ENCODE measurements at places on chromosomes 2 and 18.

GRCh38 chr2:54411801-54412354 lies 44.2 kb upstream of the SPTBN1 start:
- no peak for DNase-seq

DNA sequence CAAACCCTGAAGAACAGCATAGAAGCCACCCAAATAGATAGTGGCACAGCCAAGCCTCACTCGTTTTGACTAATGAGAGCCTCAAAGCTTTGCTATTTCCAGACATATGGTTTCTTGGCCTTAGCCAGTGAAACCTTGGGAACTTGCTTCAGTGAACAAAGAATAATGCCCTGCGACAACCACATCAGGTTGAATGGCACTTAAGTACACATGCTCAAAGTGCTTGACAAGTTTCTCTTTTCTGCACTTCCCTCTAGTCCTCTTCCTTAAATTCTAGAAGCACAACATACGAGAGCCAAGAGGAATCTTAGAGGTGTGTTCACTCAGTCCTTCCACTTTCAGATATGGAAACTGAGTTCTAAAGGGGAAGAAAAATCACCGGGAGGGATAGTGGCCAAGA lies 258.3 kb downstream of the HAUS1 start:
- no peak for DNase-seq

DNA sequence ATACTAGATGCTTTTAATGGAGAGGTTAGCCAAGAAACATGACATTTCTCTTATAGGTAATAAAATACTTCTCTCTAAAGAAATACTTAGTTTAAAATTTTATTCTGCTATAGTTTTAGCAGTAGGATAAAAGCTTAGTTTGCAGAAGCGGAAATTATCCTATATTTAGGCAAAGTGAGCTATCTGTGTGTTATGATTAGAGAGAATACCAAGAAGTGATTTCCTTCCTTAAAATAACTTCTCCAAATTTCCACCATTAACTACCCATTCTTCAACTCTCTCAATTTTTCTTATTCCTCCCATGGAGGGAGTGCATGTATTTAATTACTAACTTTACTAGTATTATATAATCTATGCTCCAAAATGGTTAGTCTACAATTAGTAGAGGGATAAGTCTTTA lies 15.8 kb upstream of the IL1RL1 start:
- no peak for DNase-seq

- no peak for DNase-seq
Measured at GRCh38 chr18:79631761-79632446, 47.7 kb upstream of the CTDP1 start.

DNA sequence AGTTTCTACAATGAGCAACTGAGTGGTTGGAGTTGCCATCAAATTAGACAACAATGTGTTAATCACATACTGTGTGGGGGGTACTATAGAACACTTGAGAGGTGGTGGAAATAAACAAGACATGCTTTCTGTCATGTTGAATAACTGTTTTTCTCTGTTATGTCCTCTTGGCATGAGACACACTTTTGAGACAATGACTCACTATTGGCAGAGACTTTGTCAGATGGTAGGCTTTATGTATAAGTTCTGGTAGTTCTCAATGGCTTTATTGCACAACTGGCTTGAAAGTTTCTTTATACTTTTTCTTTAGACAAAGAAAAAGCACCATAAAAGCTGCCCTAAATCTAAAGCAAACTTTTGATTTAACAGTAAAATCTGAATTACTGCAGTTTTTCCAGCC lies 578.7 kb downstream of the ADCYAP1 start:
- DNase-seq: no peak

DNA sequence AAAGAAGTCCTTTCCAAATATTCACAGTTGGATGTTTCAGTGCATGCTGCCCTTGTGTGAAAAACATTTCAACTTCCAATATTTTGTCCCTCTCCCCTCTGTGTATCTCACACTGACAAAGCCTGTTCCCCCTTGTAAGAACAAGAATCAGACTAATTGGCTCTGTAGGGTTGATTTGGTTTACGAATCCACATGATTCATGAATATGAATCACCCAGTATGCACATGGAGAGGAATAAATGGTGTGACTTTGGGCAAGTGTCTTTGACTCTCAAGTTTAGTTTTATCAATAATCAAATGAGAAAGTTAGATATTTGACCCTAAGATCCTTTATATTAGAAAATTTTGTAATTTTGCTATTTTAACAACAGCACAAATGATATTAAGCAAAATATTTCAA lies 9.3 kb upstream of the CDH20 start:
- no peak for DNase-seq

DNA sequence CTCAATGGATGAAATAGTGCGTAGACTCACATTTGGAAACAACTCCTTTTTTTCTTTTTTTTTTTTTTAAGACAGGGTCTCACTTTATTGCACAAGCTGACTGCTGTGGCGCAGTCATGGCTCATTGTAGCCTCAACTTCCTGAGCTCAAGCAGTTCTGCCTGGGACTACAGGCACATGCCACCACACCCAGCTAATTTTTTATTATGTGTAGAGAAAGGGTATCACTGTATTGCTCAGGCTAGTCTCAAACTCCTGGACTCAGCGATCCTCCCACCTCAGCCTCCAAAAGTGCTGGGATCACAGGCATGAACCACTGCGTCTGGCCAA lies 17.4 kb downstream of the HAT1 start:
- DNase-seq: no peak

GRCh38 chr18:23099621-23100020 lies 35.7 kb upstream of the CABLES1 start:
- no peak for DNase-seq

DNA sequence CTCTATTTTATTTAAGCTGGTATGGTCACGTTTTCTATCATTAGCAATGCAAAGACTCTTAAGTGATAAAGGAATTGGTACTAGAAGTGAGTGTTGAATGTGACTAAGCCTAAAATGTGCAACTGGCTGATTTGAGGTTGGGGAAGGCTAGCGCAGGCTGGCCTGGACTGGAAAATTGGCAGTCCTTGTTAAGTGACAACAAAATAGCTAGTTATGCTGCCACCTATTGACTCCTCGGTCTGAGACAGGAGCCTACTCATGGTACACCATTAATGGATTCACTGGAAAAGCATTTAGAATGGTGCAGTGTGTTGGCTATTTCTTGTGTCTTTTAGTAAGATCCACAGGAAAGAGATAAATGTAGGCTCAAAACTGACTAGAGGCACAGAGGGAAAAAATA lies 5.7 kb upstream of the WIPF1 start:
- peak; percentile 50 for DNase-seq

- no peak for DNase-seq
Measured at GRCh38 chr18:46705521-46705920, 48.5 kb upstream of the LOXHD1 start.

DNA sequence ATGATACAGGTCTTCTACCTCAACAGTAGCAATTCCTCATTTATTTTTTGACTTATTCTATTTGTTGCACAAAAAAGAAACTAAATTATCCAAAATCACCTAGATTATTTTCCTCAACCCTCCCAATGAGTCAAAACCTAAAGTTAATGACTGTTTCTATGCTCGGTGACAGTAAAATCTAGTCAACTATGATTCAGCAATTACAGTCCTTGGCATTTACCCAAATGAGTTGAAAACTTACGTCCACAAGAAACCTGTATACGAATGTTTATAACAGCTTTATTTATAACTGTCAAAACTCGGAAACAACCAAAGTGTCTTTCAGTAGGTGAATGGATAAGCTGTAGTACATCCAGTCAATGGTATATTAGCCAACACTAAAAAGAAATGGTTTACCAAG lies 439.3 kb downstream of the CBLN2 start:
- no peak for DNase-seq

DNA sequence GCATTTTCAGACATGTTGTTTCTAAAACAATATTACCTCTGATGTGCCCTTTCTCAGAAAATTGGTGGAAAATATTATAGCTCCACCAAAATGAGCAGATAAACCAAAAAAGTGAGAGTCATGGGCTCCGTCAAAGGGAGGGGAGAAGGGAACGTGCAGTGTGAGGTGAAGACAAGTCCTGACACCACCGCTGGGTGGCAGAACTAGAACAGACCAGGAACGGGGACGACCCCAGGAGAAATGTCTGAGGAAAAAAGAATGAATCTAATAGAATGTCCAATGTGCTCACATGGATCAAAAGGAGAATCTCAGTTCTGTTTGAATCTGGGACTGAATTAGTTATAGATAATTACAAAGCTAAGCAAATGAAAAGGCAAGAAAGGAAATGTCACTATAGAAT lies 22.6 kb upstream of the BCL2 start:
- DNase-seq: no peak

GRCh38 chr2:71078624-71079023 lies 10.2 kb downstream of the NAGK start:
- no peak for DNase-seq

- DNase-seq: no peak
Measured at GRCh38 chr18:80166240-80166639, 57.2 kb downstream of the ADNP2 start.

DNA sequence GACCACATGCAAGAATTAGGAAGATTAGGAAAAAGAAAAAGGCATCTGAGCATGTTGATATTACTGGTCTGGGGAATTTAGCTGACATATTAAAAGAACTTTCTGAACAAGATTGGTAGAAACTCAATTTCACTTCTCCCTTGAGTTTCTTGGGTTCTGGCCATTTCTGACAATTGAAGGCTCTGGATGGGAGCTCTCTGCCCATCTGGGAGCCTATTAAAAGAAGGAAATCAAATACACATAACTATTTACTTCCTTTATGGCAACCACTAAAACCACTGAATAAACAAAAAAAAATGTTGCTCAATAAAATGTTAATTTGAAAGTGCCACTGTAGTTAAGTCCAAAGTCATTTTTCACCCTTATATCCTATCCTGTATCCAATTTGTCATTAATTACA lies 216.8 kb upstream of the HNMT start:
- no peak for DNase-seq

- no peak for DNase-seq
Measured at GRCh38 chr2:154032220-154032619, 160.5 kb downstream of the GALNT13 start.

GRCh38 chr2:164873210-164873908 lies 31.7 kb upstream of the COBLL1 start:
- DNase-seq: no peak

- no peak for DNase-seq
Measured at GRCh38 chr2:8729939-8730338, 48.1 kb downstream of the ID2 start.

DNA sequence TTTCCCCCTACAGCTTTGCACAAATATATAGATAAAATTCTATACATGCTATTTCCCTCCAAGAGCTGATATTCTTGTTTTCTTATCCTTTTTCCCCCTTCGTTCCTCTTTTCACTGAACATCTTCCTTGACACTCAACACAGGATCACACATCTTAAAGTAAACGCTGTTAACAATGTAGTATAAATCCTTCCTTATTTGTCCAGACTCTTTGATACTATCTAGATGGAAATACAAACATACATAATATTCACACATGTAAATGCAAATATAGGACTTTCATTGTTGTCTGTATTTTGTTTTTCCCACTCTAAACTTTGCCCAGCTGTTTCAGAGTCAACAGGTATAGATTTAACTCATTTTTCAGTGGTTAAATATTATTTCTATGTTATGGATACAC lies 3.0 kb upstream of the TACR1 start:
- DNase-seq: no peak

DNA sequence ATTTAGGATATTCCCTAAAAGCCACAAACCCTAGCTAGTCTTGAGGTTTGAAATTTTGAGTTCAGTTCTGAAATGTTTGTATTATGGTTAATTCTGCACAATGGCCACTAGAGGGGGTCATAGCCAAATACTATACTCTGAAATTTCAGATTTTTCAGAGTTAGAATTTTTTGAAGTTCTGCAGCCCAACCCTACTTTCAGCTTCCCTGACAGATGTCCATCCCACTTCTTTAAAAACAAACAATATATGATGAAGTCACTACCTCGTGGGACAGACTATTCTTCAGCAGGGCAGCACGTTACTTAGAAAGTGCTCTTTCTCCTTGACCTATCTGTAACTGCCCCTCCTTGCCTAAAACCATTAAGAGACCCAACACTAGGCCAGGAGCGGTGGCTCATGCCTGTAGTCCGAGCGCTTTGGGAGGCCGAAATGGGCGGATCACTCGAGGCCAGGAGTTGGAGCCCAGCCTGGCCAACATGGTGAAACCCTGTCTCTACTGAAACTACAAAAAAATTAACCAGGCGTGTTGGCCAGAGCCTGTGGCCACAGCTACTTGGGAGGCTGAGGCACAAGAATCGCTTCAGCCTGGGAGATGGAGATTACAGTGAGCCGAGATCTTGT lies 48.2 kb upstream of the PAPOLG start:
- DNase-seq: no peak

- DNase-seq: no peak
Measured at GRCh38 chr2:127011796-127012195, 95.2 kb downstream of the BIN1 start.

DNA sequence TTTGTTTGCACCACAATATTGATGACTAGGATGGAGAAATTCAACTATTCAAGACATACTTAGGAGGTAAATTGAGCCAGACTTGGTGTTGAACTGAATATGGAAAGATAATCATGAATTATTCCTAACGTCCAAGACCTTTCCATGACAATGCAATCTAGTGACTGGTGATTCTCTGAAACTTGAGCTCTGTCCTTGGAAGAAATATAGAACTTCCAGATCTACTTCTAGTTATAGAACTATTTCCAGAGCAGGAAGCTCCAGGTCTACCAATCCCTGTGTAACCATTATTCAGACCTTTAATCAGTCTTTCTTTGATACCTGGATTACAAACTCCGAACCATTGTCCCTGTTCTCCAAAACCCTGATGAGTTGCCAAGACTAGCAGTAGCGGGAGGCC lies 272.6 kb upstream of the SLC14A2 start:
- DNase-seq: no peak

- DNase-seq: no peak
Measured at GRCh38 chr2:171521361-171522051, 768 bp upstream of the CYBRD1 start.

- DNase-seq: no peak
Measured at GRCh38 chr2:84878896-84879583, 1.8 kb downstream of the TRABD2A start.

DNA sequence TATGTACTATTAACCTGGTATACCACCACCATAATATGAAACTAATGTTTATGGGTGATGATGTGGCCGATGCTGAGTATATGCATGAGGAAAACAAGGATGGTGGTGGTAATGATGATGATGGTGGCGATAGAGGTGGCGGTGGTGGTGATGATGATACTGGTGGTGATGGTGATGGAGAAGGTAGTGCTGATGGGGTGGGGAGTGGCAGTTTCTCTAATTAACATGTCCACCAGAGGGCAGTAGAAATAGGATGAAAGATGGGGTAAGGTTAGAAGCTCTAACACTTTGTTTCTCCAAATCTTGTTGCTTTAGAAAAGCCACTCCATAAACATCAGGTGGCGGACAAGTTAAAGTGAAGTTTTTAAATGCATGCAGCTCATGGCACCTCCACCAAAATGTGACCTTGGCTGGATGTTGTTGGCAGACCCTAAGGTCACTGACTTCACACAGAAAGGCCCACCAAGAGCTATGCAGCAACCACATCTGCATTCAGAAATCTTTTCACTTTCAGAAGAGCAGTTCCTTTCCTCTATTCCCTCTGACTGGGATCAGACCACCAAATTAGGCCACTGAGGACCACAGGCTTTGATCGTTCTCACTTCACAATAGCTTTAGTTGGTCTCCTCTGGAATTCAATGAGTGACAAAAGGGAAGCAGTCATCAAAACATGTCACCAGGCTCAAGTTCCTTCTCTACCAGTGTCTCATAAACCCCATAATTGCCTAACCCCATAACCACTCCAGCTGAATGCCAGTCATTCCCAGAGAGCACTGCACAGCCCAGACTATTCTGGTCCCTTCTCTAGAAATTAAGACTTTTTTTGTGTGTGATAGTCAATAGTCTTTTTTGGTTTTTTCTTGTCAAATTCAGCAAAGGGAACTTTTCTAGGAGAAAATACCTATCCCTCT lies 7.5 kb upstream of the BCL11A start:
- no peak for DNase-seq

Data from amygdala (tissue), 56 donors.